Osteocyte (in vitro differentiated cells): ENCODE measurements at places on chromosomes 6 and 20.

- DNase-seq = no peak
Measured at GRCh38 chr6:36780442-36781177, 58.6 kb downstream of the CPNE5 start.

GRCh38 chr20:56872620-56873458 is 243.7 kb downstream of the TFAP2C start:
- DNase-seq = no peak

- peak; percentile 91 for DNase-seq
Measured at GRCh38 chr20:44384423-44385027, 29.0 kb downstream of the HNF4A start.

GRCh38 chr20:19947611-19948264 is 69.4 kb upstream of the NAA20 start:
- no peak for DNase-seq

DNA sequence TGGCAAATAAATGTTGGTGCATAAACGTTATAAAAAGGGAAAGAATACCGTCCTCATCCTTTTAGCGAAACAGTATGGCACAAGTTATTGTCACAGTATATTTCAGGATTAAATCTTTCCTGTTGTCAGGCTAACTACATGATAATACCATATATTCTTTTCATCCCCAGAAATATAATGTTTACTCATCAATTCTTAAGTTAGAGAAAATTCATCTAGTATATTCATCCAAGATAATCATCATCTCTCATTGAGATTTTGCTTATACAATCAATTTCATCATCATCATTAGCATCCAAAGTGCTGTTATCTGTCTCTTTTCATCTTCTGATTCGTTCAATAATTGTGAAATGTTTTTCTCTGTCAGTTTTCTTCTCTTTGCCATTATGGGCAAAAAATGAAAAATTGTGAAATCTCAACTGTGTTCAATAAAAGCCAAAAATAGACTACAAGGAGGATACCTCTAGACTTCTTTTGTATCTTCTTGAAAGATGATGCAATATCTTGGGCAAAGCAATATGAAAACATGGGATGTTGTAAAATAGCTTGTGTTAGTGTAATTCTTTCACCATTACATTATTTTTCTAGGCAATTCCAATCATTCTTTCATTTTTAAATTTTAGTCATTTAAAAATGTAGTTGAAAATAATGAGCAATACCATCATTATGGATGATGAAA is 2.6 kb downstream of the SPACA1 start:
- DNase-seq = no peak

GRCh38 chr6:120378582-120379220 is 955.6 kb downstream of the TBC1D32 start:
- no peak for DNase-seq

- DNase-seq = no peak
Measured at GRCh38 chr6:146543940-146544615, 445 bp downstream of the RAB32 start.

GRCh38 chr20:52926505-52926904 is 45.7 kb upstream of the TSHZ2 start:
- no peak for DNase-seq

DNA sequence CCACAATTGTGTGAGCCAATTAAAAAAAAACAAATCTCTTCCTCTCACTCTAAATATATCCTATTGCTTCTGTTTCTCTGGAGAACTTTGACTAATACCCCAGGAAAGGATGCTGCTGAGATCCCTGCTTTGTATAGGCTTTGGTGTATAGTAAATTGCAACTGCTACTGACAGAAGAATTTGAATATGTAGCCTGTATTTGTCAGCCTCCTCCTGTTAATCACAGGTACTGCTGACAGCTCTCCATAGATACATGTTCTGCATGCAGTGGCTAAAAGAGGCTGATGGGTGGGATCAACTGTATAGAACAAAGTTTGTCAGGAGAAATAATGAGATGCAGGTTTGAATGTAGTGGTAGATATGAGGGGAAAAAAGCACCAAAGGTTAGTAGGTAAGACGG is 95.0 kb downstream of the ARHGAP18 start:
- DNase-seq = no peak

DNA sequence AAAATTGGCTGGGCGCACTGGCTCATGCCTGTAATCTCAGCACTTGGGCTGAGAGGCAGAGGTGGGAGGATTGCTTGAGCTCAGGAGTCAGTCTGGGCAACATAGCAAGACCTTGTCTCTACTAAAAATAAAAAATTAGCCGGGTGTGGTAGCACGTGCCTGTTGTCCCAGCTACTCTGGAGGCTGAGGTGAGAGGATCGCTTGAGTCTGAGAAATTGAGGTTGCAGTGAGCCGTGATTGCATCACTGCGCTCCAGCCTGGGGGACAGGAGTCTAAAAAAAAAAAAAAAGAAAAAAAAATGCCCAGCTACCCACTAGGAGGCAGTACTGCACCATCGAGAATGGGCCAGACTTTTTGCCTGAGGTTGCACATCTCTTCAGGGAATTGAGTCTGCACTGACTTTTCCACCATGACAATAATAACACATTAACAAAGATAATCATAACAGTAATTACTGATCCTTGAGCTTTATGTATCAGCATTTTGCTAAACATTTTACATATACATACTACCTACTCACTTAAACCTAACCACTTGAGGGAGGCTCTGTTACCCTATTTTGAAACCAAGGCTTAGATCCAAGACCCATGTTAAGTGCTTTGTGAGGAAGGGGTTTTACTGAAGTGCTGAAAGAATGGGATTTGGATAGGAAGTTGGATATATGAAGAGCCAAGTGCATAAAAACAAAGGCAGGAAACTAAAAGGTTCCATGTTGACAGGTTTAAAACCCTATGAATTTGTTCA is 21.0 kb downstream of the SRSF3 start:
- no peak for DNase-seq
